Liver (tissue), 10 donors: ENCODE measurements at places on chromosomes 5 and 9. TPM values are rescaled to one million over a fixed set of nuclear protein-coding genes. Genes with fewer than 3 reads are reported as not detected.

Gene FGFR4
- polyA plus RNA-seq, result 42.3 TPM

Gene GPBP1
- polyA plus RNA-seq, result 19.5 TPM

Gene SLC34A3
- polyA plus RNA-seq, result not detected

Gene ASS1
- polyA plus RNA-seq, result 641 TPM

Gene NR4A3
- 0.02 TPM for polyA plus RNA-seq

Gene GPX3
- polyA plus RNA-seq, result 318 TPM

Gene INSL6
- 0.33 TPM for polyA plus RNA-seq

GRCh38 chr5:108727236-108727650 is 20.5 kb upstream of the FER start:
- H3K4me3 ChIP-seq, result peak overlapping the region; percentile 85
- no peaks in the 10 kb centered on the region for H3K36me3 ChIP-seq
- no peaks in the 10 kb centered on the region for H3K27me3 ChIP-seq
- peak; percentile 36 for DNase-seq
- H3K4me1 ChIP-seq, result peaks cover 1% of the 10 kb centered on the region

GRCh38 chr5:138000102-138000723 is 32.7 kb downstream of the FAM13B start:
- no peaks in the 10 kb centered on the region for H3K36me3 ChIP-seq
- no peak overlapping the region for H3K27ac ChIP-seq
- no peak for DNase-seq
- no peaks in the 10 kb centered on the region for H3K4me1 ChIP-seq
- H3K27me3 ChIP-seq, result no peaks in the 10 kb centered on the region
- H3K4me3 ChIP-seq, result no peak overlapping the region

DNA sequence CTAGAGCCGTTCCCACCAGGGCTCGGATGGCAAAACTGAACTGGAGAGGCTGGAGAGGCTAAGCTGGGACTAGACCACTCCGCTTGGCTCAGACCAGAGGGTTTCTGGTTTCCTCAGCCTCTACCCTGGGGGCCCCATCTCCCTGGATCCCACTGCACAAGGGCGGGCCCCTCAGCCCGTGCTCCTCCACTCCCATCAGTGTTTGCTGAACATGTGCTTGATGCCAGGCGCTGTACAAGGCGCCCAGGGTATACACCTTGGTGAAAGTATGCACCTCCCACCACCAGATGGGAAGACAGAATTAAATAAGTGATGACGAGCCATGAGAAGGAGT is 18.0 kb downstream of the GPX3 start:
- H3K4me3 ChIP-seq, result no peak overlapping the region
- no peak for DNase-seq
- peak overlapping the region; percentile 90 for H3K27ac ChIP-seq
- H3K27me3 ChIP-seq, result no peaks in the 10 kb centered on the region
- peaks cover 33% of the 10 kb centered on the region for H3K36me3 ChIP-seq

- peaks cover 21% of the 10 kb centered on the region for H3K4me1 ChIP-seq
- DNase-seq, result peak; percentile 94
- no peaks in the 10 kb centered on the region for H3K36me3 ChIP-seq
- H3K27ac ChIP-seq, result peak overlapping the region; percentile 72
- no peaks in the 10 kb centered on the region for H3K27me3 ChIP-seq
Observed at GRCh38 chr9:127568971-127569885, 42.8 kb upstream of the STXBP1 start.

DNA sequence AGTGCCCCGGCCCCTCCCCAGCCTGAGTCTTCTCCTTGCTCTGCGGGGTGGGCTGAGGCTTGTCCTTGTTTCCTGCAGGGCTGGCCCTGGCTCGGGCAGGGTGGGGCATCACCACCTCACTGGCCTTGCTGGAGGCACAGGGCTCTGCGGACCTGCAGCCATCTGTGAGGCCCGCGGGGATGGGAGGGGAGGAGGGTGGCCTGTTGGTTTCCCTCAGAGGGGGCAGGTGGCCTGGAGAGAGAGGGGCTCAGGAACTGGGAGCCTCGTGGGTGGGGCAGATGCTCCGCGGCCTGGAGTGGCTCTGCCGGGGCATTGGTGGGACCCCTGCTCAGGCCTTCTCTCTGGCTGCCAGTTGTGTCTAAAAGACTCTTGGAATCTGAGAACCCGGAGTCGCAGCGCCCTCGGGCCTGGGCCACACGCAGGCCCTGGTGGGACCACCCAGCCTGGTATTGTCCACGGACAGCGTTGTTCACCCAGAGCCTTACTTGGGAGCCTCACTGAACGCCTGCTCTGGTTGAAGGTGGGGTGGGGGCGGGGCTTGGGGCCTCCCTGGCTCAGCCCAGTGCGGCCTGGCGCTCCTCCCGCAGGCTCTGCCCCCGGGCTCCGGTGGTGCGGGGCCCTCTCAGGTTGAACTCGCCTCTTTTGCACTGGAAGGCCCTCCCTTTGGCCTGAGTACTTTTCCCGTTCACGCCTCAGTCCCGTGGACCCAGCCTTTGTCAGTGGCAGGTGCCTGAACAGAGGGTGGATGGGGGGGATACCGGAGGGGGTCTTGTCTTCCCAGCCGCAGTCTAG is 111.3 kb downstream of the RXRA start:
- DNase-seq, result peak; percentile 52
- H3K4me1 ChIP-seq, result peaks cover 86% of the 10 kb centered on the region
- no peak overlapping the region for H3K4me3 ChIP-seq
- peaks cover 17% of the 10 kb centered on the region for H3K36me3 ChIP-seq

GRCh38 chr5:64595031-64595855 is 89.4 kb downstream of the RGS7BP start:
- H3K27ac ChIP-seq, result no peak overlapping the region
- no peak for DNase-seq
- H3K36me3 ChIP-seq, result no peaks in the 10 kb centered on the region

DNA sequence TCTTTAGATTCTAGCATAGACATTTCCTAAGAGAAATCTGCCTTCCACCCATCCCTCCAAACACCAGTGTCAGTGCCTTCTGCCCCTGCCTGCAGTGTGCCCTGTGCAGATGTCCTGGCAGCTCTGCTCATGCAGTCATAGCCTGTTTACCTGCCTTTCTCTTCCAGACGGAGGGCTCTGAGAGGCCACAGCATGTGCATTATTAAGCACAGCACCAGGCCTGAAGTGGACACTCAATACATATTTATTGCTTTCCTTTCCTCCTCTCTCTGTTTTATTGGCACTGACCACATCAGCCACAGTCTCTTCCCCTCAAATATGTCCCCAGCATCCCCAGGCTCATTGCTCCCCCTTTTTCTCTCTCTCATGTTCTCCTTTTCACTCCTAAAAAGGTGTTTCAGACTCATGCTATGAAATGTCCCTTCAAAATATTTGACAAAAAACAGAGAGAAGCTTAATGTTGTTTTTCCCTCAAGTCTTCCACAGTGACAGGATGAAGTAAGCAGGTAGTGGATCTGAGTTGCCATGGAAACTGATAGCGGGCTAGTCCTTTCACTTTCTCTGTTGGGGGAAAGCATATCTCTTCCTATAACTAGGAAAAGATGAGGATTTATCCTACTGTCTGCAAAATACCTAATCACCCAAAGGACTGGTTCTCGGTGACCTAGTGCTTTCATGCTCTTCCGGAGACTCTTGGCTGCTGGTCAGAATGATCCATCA is 100.9 kb downstream of the ATP10B start:
- H3K27ac ChIP-seq, result no peak overlapping the region
- H3K4me3 ChIP-seq, result no peak overlapping the region
- no peaks in the 10 kb centered on the region for H3K4me1 ChIP-seq
- no peak for DNase-seq

GRCh38 chr5:123659495-123659894 is 147.5 kb downstream of the CSNK1G3 start:
- no peaks in the 10 kb centered on the region for H3K27me3 ChIP-seq
- no peaks in the 10 kb centered on the region for H3K4me1 ChIP-seq
- H3K36me3 ChIP-seq, result no peaks in the 10 kb centered on the region
- H3K4me3 ChIP-seq, result no peak overlapping the region

DNA sequence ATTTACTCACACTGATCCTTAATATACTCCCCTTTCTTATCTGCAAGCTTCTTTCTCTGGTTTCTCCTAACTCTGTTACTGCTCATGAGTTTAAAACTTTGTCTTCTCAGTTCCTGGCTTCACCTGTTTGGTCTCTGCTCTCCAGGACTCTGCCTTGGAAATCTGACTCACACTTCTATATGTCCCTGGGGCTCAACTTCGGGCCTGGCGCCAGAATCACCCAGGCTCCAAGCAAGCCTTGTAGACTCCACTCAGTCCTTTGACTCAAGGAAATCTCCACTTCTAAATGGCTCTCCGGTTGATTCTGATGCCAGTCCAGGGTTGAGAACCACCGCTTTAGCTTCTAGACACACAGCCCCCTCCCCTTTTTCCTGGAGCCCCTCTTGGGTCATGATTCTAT is 57.8 kb downstream of the TMC1 start:
- no peaks in the 10 kb centered on the region for H3K27me3 ChIP-seq
- H3K36me3 ChIP-seq, result no peaks in the 10 kb centered on the region
- DNase-seq, result no peak
- no peak overlapping the region for H3K4me3 ChIP-seq

GRCh38 chr9:125391704-125392103 is 130.1 kb downstream of the GAPVD1 start:
- DNase-seq, result no peak
- H3K27me3 ChIP-seq, result no peaks in the 10 kb centered on the region
- H3K27ac ChIP-seq, result no peak overlapping the region
- no peaks in the 10 kb centered on the region for H3K36me3 ChIP-seq
- H3K4me3 ChIP-seq, result no peak overlapping the region

- no peak overlapping the region for H3K27ac ChIP-seq
- no peaks in the 10 kb centered on the region for H3K27me3 ChIP-seq
- DNase-seq, result no peak
- H3K4me3 ChIP-seq, result no peak overlapping the region
- peaks cover 4% of the 10 kb centered on the region for H3K4me1 ChIP-seq
Observed at GRCh38 chr5:59222687-59223511, 640.0 kb downstream of the RAB3C start.

DNA sequence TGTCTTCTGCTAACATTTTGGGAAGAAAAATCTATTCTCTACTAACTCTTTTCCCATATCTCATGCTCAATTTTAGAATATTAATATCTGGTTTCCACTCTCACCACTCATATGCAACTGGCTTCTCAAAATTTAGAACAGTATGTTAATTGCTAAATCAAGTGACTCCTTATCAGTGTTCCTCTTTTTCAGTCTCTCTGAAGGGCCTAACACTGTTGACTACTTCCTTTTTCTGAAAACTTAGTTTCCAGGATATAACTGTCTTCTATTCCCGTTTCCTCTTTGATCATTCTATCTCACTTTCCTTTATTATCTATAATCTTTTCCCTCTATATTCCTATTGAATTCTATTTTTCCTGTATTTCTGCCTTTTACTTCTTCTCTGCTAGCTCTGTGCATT is 1717.2 kb upstream of the C9orf72 start:
- no peak overlapping the region for H3K4me3 ChIP-seq
- H3K4me1 ChIP-seq, result no peaks in the 10 kb centered on the region
- H3K27me3 ChIP-seq, result no peaks in the 10 kb centered on the region
- no peaks in the 10 kb centered on the region for H3K36me3 ChIP-seq
- no peak overlapping the region for H3K27ac ChIP-seq
- DNase-seq, result no peak

DNA sequence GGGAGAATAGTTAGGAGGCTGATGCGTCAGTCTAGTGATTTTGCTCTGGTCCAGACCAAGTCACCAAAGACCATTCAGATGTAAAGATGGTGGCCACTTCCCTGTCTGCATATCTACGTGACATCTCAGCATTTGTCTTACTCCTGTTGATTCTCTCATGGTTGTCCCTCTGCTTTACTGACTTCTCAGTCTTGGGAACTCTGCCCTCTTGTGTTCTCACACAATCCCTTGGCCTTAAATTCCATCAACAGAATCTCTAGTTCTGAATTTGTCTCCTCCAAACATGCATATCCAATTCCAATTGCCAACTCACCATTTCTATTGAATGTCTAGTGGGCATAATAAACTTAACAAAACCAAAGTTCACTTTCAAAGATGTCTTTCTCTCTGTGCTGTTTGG is 147.8 kb downstream of the SLC24A2 start:
- DNase-seq, result no peak
- H3K27ac ChIP-seq, result no peak overlapping the region
- H3K27me3 ChIP-seq, result no peaks in the 10 kb centered on the region
- no peaks in the 10 kb centered on the region for H3K4me1 ChIP-seq

GRCh38 chr5:110333384-110333783 is 393.1 kb downstream of the TMEM232 start:
- no peaks in the 10 kb centered on the region for H3K36me3 ChIP-seq
- H3K4me1 ChIP-seq, result no peaks in the 10 kb centered on the region
- no peaks in the 10 kb centered on the region for H3K27me3 ChIP-seq
- no peak overlapping the region for H3K27ac ChIP-seq
- no peak for DNase-seq
- H3K4me3 ChIP-seq, result no peak overlapping the region

DNA sequence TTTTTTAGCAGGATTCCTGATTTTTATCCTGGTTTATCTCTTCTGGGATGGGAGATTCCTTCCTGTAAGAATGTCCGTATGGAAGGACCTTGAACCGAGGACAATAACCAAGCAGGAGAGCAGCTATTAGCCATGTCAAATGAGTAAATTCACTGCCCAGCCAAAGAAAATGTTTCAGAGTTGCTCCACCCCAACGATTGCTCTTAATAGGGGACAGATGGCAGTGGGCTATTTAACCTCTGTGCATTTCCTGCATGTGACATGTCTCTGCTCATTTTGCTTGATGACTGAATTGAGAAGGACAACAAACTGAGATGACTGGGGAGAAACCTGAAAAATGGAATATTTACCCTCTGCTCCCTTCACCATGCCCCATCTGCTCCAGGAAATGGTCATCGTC is 479.9 kb upstream of the ZNF462 start:
- H3K4me1 ChIP-seq, result no peaks in the 10 kb centered on the region
- no peaks in the 10 kb centered on the region for H3K36me3 ChIP-seq
- no peaks in the 10 kb centered on the region for H3K27me3 ChIP-seq
- H3K4me3 ChIP-seq, result no peak overlapping the region
- no peak for DNase-seq
- no peak overlapping the region for H3K27ac ChIP-seq
